ENCODE measurements at places on chromosomes 7 and 10.

GRCh38 chr7:34013421-34013820 is 108.1 kb downstream of the BMPER start:
- no peak for DNase-seq
- no peaks in the 10 kb centered on the region for H3K36me3 ChIP-seq
- H3K27me3 ChIP-seq = peaks cover 2% of the 10 kb centered on the region
- H3K4me1 ChIP-seq = no peaks in the 10 kb centered on the region

GRCh38 chr10:27474741-27475140 is 29.4 kb upstream of the RAB18 start:
- H3K27me3 ChIP-seq = peaks cover 16% of the 10 kb centered on the region
- no peaks in the 10 kb centered on the region for H3K36me3 ChIP-seq
- no peak overlapping the region for H3K4me3 ChIP-seq

GRCh38 chr10:97676770-97677581 is 10.1 kb downstream of the AVPI1 start:
- H3K27ac ChIP-seq = no peak overlapping the region
- no peak overlapping the region for H3K4me3 ChIP-seq
- peaks cover 1% of the 10 kb centered on the region for H3K36me3 ChIP-seq

- H3K36me3 ChIP-seq = peaks cover 9% of the 10 kb centered on the region
- DNase-seq = no peak
- H3K4me3 ChIP-seq = peak overlapping the region; percentile 98
- peaks cover 42% of the 10 kb centered on the region for H3K4me1 ChIP-seq
Measured at GRCh38 chr10:15166325-15166724, 2.2 kb downstream of the NMT2 start.

- peaks cover 2% of the 10 kb centered on the region for H3K4me1 ChIP-seq
- H3K27ac ChIP-seq = no peak overlapping the region
- peak; percentile 50 for DNase-seq
- no peaks in the 10 kb centered on the region for H3K36me3 ChIP-seq
- H3K27me3 ChIP-seq = peaks cover 4% of the 10 kb centered on the region
Measured at GRCh38 chr10:70537398-70538194, 59.0 kb downstream of the PALD1 start.

DNA sequence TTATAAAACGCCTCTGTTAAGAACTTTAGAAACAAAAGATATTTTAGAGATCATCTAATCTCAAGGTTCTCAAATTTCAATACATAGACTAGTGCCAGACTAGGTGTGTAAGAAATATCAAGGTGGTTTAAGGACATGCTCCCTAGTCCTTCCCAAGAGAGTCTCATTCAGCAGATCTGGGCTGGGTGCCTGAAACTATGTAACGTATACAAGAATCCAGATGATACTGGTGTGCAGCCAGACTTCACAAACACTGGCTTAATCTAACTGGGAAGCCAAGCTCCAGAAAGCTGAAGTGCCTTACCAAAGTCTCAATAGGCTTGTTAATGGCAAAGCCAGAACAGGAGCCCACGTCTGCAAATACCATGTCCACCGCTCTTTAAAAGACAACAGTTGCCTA is 105.0 kb upstream of the AMPH start:
- H3K4me1 ChIP-seq = no peaks in the 10 kb centered on the region
- no peak overlapping the region for H3K4me3 ChIP-seq
- H3K27ac ChIP-seq = no peak overlapping the region
- no peak for DNase-seq
- H3K36me3 ChIP-seq = peaks cover 19% of the 10 kb centered on the region

DNA sequence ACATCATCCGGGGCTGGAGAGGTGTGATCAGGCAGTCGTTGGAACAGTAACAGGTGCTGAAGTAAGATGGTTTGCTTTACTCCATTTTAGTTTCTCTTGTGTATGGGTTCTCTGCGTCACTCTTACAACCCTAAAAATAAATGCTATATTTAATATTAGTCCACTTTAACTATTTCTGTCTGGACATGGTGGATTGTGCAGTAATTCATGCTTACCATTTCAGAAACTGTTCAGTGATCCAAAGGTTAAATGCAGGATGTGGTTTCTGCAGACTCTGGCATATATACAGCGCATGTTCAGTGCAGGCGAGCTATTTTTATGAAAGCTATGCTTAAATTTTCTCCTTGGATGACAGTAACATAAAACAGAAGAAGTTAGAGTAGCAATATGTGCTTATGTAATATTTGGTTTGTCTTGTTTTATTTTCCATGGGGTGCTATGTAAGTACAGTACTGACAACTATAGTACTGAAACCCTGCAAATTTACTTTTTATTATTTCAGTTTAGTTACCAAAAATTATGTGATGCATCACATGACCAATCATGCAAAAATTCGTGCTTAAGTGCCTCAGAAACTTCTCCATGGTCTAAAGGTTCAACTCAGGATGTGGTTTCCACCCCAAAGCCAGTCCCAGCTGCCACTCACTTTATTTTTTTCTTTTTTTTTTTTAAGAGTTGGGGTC is 46.6 kb upstream of the GRID1 start:
- H3K36me3 ChIP-seq = peaks cover 10% of the 10 kb centered on the region
- peak overlapping the region; percentile 74 for H3K4me3 ChIP-seq
- peak overlapping the region; percentile 89 for H3K27ac ChIP-seq

DNA sequence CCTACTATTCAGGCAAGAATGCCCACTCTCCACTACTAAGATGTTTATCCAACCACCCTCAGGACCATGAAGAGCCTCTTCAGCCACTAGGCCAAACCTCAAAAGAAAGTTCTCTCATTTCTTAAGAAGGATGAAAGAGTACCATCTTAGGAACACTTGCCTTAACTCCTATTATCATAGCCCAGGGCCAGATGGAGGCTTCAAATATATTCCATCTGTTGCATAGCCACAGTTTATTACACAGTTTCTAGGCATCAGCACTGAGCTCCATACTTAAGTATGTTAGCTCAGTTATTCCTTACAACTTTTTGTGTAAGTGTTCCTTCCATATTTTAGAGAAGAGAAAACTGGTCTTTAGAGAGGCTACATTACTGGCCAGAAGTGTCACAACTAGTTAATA is 37.4 kb upstream of the YAE1 start:
- H3K27ac ChIP-seq = no peak overlapping the region
- H3K4me1 ChIP-seq = no peaks in the 10 kb centered on the region
- H3K36me3 ChIP-seq = no peaks in the 10 kb centered on the region
- no peak for DNase-seq

DNA sequence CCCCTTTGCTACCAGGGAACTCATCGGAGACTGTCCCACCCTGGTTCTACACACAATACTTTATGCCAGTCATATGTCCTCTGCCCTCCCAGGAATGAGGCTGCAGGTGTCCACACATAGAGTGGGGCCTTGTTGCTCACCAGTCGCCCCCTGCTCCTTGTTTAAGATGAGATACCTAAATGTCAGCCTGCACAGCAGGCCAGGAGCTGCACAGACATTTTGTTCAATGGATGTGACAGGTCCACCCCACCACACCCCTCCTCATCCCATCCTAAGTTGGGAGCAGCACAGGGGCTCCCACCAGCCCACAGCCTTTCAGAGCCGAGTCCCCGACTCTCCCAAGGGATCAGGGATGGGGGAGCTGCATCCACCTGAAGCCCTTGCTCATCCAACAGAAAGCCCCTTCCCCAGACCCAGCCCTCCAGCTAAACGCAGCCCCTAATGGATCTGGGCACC is 6.2 kb upstream of the GRID1 start:
- peaks cover 43% of the 10 kb centered on the region for H3K27me3 ChIP-seq
- H3K4me1 ChIP-seq = peaks cover 1% of the 10 kb centered on the region
- DNase-seq = no peak
- no peaks in the 10 kb centered on the region for H3K36me3 ChIP-seq
- H3K27ac ChIP-seq = no peak overlapping the region

GRCh38 chr10:103493916-103494877 is 692 bp downstream of the NEURL1 start:
- H3K36me3 ChIP-seq = no peaks in the 10 kb centered on the region
- peak; percentile 69 for DNase-seq
- H3K4me3 ChIP-seq = peak overlapping the region; percentile 64

- no peaks in the 10 kb centered on the region for H3K36me3 ChIP-seq
- H3K4me3 ChIP-seq = no peak overlapping the region
- peaks cover 2% of the 10 kb centered on the region for H3K27me3 ChIP-seq
- no peak overlapping the region for H3K27ac ChIP-seq
- no peaks in the 10 kb centered on the region for H3K4me1 ChIP-seq
Measured at GRCh38 chr7:12601302-12601869, 30.9 kb downstream of the SCIN start.

GRCh38 chr7:123372368-123372767 is 162.0 kb downstream of the IQUB start:
- no peaks in the 10 kb centered on the region for H3K36me3 ChIP-seq
- no peak for DNase-seq
- no peaks in the 10 kb centered on the region for H3K4me1 ChIP-seq
- H3K4me3 ChIP-seq = no peak overlapping the region
- no peaks in the 10 kb centered on the region for H3K27me3 ChIP-seq

DNA sequence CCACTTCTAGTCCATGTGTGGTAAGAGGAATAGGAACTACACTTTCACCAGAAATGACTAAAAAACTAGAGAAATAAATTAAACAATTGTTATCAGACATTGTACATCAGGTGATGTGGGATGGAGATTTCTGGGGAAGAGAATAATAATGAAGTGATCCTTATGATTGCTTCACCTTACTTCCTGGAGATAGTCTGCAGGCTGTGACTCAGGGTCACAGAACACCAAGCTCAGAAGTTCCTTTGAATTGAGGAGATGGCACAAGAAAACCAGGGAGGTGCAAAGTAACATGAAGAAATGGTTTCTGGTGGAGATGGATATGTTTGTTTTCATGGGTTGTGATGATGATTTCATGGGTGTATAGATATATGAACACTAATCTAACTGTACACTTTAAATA is 44.5 kb downstream of the ZWINT start:
- no peak for DNase-seq
- H3K27ac ChIP-seq = no peak overlapping the region
- no peaks in the 10 kb centered on the region for H3K36me3 ChIP-seq
- H3K4me1 ChIP-seq = no peaks in the 10 kb centered on the region

GRCh38 chr7:87129848-87130247 is 22.4 kb upstream of the DMTF1 start:
- peaks cover 5% of the 10 kb centered on the region for H3K4me1 ChIP-seq
- H3K4me3 ChIP-seq = no peak overlapping the region
- H3K36me3 ChIP-seq = no peaks in the 10 kb centered on the region
- H3K27ac ChIP-seq = no peak overlapping the region

DNA sequence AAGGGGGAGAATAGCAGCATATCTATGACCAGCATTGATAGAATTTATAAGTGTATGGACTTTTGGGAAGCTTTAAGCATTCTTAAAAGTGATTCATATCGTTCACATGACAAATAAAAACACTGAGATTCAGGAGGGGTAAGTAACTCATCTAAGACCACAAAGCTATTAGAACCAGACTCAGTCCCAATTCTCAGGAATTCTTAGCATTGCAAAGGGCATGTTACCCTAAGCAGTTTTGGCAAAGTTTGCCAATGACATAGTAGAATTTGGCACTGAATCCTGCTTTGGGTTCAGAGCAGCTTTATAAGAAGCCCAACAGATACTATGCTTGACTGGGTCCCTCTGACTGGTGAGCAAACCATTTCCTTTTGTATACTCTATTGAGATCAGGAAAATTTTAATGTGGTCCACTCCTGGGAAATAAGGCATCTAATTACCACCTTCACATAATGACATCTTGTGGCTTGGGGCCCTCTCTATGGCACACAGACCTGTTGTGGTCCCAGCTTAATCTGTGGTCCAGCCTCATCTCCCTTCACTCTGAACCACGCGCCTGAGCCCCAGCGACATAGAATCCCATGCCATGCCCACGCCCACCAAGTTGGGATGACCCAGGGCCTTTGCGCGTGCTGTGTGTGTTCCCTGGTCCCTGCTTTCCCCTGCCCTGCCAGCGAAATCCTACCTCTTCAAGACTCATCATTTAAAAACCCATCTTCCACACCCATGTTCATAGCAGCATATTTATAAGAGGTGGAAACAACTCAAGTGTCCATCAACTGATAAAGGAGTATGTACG is 37.5 kb upstream of the DOCK1 start:
- no peaks in the 10 kb centered on the region for H3K27me3 ChIP-seq
- no peak overlapping the region for H3K27ac ChIP-seq
- H3K36me3 ChIP-seq = no peaks in the 10 kb centered on the region
- DNase-seq = no peak

GRCh38 chr10:115107830-115108229 is 14.7 kb downstream of the ATRNL1 start:
- H3K36me3 ChIP-seq = no peaks in the 10 kb centered on the region
- peaks cover 6% of the 10 kb centered on the region for H3K27me3 ChIP-seq

DNA sequence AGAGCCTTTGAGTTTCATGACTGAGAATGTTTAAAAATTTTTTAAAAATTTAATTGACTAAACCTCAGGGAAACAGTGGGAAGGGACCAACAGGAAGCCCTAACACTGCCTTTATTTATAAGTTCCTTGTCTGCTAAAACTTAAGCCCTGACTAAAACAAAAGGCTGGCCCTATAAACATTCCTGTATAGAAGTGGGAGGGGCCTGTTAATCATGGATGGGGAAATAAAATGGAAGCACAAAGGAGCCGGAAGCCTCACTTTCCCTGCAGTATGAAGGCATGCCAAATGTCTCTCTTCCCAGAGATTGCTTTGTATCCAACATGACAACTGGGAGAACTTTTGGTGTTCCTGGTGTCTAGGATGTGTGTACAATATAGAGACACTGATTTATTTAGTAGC is 66.0 kb downstream of the VPS50 start:
- no peak overlapping the region for H3K4me3 ChIP-seq
- H3K36me3 ChIP-seq = peaks cover 6% of the 10 kb centered on the region
- H3K27ac ChIP-seq = no peak overlapping the region
- DNase-seq = no peak
- H3K4me1 ChIP-seq = no peaks in the 10 kb centered on the region

DNA sequence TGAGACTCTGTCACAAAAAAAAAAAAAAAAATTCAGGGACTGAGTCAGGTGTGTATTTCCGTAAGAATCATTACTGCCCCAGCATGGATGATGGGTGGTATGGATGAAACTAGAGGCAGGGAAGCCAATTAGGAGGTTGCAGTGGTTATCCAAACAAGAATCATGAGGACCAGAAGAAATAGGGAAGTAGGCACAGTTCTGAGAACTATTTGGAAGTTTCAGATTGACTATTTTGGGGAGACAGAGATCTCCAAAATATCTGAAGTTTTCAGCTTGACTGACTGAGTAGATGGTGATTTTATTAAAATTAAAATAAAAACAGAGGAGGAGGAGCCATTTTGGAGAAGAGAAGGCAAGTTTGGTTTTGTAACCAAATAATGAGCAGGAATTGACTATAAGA is 119.4 kb upstream of the NRBF2 start:
- no peak overlapping the region for H3K27ac ChIP-seq
- no peak overlapping the region for H3K4me3 ChIP-seq
- H3K36me3 ChIP-seq = no peaks in the 10 kb centered on the region
- no peaks in the 10 kb centered on the region for H3K4me1 ChIP-seq
- no peak for DNase-seq

GRCh38 chr10:15853800-15854199 is 6.5 kb downstream of the MINDY3 start:
- H3K27me3 ChIP-seq = no peaks in the 10 kb centered on the region
- H3K4me3 ChIP-seq = no peak overlapping the region
- no peak overlapping the region for H3K27ac ChIP-seq
- H3K36me3 ChIP-seq = peaks cover 52% of the 10 kb centered on the region

- H3K36me3 ChIP-seq = peaks cover 38% of the 10 kb centered on the region
- DNase-seq = no peak
- H3K4me1 ChIP-seq = peaks cover 19% of the 10 kb centered on the region
- H3K27me3 ChIP-seq = no peaks in the 10 kb centered on the region
Measured at GRCh38 chr10:6423413-6424170, 156.5 kb downstream of the PRKCQ start.
